ENCODE measurements at places on chromosomes 11 and 22.

DNA sequence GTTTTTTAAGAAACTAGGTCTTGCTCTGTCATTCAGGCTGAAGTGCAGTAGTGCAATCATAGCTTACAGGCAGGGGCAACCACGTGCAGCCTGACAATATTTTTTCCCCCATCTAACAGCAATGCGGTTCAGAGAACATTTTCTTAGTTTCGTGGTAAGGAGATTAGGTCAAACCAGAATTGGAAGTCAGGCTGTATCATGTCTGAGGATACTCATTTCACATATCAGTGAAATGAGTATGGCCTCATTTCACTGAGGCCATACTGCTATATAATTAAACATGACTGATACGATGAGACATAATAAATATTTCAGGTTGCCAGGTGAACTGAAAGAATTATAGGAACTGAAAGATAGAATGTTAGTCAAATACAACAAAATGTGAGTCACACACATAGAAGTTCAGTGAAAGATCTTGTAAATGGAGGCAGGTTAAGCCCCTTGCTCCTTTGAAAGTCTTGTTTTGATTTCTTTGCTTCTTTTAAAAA, 32.5 kb upstream of the IZUMO1R start:
- DNase-seq = no peak

DNA sequence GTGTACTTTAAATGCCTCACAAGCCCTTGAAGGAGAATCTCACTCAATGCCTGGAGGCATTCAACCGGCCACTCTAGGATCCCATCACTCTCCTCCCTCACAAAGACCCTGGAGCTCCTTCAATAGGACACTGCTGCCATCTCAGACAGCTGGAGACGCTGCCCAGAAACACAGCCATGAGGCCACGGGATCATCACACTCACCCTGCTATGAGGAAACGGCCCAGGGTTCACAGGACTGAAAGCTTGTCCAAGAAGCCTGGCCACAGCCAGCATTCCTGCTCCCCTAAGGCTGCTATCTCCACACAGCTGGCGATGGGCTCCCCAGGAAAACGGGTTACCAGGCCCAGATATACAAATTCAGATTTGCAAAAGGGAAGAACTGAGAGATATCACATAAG, 13.2 kb downstream of the CARS1 start:
- DNase-seq = no peak

DNA sequence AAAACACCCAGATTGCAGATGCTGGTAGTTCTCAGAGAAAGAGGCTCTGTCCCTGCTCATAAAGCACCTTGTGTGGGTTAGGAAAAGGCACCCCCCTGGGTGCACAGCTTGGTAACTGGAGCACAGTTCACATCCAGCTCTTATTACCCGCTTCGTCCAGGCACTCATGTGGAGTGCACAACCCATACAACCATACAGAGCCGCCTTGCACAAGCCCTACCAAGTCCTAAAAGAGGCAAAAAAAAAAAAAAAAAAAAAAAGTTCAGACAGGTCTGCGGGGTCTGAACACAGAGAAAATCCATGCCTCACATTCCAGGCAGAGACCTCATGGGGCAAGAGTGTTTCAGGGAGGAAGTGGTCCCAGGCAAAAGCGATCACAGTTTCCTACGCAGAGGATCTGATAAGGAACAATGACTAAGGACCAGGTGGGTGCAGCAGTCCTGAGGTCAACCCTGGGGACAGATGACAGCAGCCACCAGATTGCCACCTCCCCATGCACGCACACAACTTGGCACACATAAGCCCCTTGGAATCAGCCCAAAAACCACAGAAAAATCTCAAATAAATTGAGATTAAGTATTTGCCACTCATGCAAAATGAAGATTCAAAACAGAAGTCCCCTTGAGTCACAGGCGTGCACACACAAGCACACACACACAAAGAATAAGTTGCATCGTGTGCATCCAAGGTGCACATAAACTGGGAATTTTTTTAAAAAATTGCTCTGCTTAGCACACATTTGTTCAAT, 12.3 kb downstream of the MB start:
- DNase-seq = no peak

DNA sequence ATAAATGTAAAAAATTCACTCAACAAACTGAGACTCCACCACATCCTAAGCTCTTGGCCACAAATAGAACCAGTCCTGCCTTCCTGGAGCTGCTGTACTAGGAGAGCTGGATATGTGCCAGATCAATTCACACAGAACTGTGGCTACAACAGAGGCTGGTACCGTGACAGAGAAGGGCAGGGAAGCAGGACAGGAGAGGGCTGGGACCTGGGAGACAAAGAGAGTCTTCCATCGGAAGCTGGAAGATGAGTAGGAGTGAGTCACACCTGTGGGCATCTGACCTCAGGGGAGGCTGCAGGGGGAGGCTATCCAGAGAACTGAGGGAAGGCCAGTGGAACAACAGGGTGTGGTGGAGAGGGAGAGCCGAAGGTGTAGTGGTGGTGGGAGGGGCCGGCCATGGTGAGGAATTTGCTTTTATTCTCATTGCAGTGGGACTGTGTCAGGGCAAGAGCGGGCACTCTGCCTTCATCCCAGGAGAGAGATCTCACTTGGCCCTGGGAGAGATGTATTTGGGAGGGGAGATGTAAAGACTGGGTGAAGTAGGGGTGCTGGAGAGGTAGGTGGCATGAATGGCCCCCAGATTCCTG, 1.9 kb upstream of the LTBP3 start:
- peak; percentile 59 for DNase-seq

DNA sequence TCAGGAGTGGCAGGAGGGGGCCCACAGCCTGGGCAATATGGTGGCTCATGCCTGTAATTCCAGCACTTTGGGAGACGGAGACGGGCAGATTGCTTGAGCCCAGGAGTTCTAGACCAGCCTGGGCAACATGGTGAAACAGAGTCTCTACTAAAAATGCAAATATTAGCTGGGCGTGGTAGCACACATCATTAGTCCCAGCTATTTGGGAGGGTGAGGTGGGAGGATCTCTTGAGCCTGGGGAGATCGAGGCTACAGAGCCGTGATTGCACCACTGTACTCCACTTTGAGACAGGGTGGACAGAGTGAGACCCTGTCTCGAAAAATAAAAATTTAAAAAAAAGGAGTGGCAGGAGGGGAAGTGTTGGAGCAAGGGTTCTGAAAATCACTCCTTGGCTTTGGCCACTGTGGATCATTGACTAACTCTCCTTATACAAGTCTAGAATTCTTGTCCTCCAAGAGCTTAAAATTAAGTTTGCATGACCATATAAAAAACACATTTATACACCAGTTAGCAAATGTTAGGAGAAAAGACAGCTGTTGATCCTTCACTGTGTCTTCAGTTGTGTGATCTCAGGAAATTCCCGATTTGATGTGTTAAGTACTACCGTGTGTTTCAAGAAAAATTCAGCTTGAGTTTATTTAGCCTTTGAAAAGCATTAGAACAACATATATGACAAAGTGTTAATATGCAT, 2.3 kb upstream of the WEE1 start:
- DNase-seq = no peak

- DNase-seq = no peak
These were observed 49.4 kb downstream of the PTPRJ start for GRCh38 chr11:48029681-48030290.

DNA sequence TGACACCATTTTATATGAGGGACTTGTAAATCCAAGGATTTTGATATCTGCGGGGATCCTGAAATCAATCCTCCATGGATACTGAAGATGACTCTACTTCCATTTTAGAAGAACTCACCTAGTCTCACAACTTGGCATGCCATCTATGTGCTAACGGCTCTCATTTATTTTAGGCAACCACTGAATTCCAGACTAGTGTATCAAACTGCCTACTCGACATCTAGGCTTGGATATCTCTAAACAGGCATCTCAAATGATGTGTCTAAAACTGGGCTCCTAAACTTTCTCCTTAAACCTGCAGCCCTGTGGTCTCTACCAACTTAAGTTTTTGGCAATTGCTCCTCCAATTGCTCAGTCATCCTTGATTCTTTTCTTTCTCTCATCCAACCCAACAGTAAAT, 31.2 kb upstream of the CLNS1A start:
- no peak for DNase-seq

GRCh38 chr11:1559111-1559951, 12.7 kb downstream of the DUSP8 start:
- DNase-seq = peak; percentile 30

- DNase-seq = no peak
These were observed 121.1 kb upstream of the GUCY1A2 start for GRCh38 chr11:107139396-107139795.

GRCh38 chr22:23536821-23537345, 43.2 kb downstream of the IGLL1 start:
- no peak for DNase-seq

DNA sequence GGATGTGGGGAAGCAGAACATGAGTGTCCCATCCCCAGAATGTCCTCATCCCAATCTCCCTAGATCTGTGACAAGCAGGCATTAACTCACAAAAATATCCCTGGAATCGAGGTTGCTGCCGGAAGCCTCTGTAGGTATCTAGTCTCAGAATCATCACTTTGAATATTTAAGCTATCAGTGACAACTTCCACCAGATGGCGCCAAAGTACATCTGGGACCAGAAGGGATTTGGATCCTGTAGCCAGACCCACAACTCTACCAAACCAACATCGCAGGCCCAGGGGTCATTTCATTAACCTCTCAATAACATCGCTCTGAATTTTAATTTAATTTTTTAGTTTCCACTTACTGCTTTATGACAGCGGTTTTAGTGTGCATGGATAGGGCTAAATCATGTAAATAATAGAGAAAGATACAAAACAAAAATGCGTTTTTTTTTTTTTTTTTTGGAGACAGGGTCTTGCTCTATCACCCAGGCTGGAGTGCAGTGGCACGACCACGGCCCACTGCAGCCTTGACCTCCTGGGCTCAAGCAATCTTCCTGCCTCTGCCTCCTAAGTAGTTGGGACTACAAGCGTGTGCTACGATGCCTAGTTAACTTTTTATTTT, 1.1 kb upstream of the EXT2 start:
- DNase-seq = peak; percentile 46

Measured in DMS79 (cell line).